Fibroblast of skin of right biceps (primary cell): ENCODE measurements at places on chromosomes 3 and 15.

DNA sequence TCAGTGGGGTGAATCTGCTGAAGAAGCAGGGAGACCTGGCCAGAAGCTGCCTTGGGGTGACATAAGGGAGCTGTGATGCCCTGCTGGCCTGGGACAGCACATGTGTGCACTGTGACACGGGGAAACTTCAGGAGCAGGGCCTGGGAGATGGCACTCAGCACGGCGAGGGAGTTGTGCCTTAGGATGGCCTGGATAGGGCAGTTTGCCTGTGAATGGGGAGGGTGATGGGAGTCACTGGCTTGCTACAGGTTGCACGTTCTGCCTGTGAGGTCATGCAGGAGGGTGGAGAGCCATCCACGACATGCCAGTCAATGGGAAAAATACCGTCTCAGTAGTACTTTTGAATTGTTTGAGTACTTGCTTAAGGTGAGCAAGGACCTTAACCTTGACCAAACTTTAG, 76.8 kb upstream of the UBE3A start:
- no peak for DNase-seq

- DNase-seq: no peak
These were observed 21.7 kb downstream of the PRR20G start for GRCh38 chr3:127266186-127266585.

DNA sequence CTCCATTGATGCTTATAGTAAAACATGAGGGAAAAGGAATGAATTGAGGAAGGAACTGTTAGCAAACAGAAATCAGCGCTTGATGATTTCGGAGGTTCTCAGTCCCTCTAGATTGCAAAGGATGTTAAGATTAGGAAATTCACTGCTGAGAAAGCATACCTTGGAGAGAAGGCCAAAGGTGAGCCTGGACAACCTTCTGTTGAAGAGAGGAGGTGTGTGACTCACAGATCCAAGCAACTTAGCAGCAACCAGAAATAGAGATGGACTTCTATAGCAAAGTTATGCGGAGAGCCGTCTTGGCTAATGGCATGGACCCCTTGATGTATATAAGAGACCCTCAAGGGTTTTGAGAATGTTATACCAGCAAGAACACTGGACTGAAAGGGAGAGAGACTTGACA, 114.3 kb downstream of the EEFSEC start:
- DNase-seq: no peak

GRCh38 chr15:63539521-63539920, 35.1 kb downstream of the USP3 start:
- no peak for DNase-seq

- DNase-seq: no peak
These were observed at the start of gene APOD for GRCh38 chr3:195583831-195584542. Gene APOD (minus strand): TSS chr3:195583940. CDS start chr3:195579461, 4,479 bp downstream.

DNA sequence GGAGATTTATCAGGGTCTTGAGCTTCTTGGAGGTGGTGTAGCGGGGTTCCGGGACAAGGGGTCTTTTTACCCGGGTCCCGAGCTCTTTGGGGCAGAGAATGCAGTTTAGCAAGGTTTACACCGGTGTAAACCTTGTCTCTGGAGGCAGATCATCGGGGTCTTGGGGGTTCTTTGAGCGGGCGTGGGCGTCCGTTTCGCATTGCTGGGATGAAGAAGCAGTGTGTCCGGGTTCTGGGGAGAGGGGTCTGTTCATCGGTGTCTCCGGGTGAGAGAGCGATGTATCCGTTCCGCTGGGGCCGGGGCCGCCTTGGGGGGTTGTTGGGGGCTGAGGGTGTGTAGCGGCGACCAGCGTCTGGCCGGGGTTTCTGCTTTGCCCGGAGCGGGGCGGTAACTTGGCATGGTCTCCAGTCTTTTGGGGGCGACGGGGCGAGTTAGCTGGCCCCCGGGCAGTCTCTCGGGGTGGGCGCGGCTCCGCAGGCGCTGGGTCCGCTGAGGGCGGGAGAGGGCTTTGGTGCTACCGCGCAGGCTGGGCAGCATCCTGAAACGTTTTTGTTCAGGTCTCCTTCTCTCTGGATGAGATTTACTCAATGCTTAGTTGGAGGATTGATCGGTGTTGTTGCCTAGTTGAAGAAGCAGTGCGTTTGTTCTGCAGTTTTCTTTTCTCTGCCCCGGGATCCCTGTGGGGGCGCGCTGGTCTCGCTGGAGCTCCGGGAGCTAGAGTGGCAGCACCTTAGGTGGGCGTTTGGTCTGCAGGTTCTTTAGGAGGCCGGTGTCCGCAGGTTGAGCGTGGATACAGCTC, 843 bp downstream of the GLCE start:
- peak; percentile 31 for DNase-seq

DNA sequence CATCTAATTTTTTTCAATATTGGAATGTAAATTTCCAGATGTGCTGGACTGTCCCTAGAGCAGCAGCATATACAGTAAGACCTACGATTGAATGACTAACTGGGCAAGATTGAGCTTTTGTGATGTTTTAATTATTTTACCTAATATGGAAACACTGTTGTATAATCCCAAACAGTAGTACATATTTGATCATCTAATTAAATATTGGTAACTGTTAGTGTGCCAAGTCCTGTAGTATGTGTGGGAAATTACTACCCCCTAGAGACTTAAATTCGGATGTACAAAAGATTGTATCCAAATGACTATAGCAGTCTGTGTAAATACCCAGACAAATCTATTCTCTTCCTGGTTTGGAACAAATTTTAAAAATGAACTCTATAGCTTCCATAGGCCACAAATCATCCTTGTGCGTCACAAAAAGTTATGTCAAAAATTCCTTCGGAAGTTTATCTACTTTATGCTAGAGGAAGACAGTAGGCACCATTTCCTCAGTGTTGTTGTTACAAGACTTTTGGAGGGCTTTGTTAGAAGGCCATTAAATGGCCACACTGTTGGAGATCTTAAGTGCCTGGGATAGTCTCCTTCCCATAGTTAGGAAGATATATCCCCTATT, 41.6 kb downstream of the NKIRAS1 start:
- peak; percentile 72 for DNase-seq

DNA sequence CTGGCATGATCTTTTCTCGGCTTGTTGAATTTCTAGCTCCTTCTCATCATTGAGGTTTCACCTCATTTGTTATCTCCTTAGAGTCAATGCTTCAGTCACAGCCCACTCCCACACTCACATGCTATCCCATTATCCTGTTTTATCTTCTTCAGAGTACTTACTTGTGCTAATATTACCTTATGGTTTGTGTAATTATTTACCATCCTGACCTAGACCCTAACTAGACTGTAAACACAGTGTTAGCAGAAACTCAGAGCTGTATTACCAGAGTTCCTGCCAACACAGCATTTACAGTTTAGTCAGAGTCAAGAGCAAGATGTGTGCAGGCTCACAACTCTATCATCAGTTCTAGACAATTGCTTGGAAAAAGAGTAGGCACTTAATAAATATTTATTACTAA, 144.7 kb downstream of the OTOL1 start:
- no peak for DNase-seq

DNA sequence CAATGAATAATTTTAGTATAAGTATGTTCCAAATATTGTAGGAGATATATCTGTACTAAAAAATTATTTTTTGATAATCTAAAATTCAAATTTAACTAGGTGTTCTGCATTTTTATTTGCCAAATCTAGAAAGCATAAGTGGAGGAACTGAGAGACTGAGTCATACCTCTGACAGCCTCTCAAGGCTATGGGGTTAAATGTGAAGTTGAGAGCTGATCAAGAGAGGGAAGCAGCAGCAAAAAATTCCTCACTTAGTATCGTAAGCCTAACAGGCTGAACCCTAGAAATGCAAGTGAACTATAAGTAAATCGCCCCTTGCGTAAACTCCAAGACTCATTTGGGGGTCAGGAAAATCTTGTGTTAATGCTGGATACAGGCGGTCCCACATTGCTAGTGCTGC, 12.8 kb upstream of the TOPAZ1 start:
- DNase-seq: no peak

GRCh38 chr3:137081711-137082110, 123.9 kb downstream of the IL20RB start:
- no peak for DNase-seq

DNA sequence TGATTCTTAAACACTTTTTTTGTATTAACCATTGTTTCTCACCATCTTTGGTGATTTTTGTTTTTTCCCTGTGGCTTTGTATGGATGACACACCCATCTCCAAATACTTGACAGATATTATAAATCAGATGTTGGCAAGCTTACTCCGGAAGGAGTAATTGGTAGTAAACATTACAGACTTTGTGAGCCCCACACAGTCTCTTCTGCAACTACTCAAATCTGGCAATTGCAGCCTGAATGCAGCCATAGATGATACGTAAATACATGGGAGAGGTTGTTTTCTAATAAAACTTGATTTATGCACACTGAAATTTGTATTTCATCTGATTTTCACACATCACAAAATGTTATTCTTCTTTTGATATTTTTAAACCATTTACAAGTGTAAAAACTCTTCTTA, 331.5 kb downstream of the ARPP21 start:
- no peak for DNase-seq

GRCh38 chr3:49165771-49166751, at the start of gene CCDC71:
Gene CCDC71 (minus strand): TSS chr3:49166331. CDS start chr3:49164208, 2,123 bp downstream.
- peak; percentile 75 for DNase-seq

- DNase-seq: no peak
These were observed 15.9 kb upstream of the ACAD9 start for GRCh38 chr3:128863560-128863959.

- no peak for DNase-seq
These were observed 61.1 kb downstream of the FNDC3B start for GRCh38 chr3:172100482-172100881.

DNA sequence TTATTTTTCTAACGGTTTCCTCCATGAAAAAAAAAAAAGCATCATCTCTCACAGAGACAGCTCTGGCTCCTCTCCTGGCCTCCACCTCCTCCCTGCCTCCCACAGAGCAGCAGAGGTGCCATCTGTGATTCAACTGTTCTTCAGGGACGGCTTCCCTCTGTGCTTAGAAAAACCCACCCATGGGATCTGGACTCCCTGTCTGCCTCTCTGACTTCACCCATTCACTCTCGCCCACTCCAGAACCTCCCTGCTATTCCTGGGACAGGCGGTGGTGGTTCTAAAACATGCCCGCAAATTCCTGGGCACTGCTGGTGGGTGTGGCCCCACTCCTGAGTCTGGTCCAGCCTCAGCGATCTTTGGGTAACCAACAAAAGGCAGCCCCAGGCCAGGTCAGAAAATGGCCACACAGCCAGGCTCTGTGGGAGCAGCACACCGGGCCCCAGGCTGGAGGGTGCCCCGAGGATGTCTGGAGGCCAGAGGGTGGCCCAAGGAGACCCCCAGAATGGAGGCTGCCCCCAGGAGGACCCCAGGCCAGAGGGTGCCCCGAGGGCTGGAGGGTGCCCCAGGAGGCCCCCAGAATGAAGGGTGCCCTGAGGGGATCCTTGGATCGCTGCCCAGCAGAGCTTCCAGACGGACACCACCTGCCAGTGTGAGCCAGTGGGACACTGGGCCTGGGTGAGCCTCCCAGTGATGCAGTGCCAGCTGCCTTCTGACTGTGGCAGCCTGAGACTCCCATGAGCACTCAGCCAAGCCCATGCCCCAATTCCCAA, 2.6 kb upstream of the CHST13 start:
- DNase-seq: no peak

- no peak for DNase-seq
These were observed 969 bp upstream of the DNAJC19 start for GRCh38 chr3:180990505-180990904.

GRCh38 chr3:177977381-177978158, 558.7 kb upstream of the KCNMB2 start:
- peak; percentile 99 for DNase-seq

DNA sequence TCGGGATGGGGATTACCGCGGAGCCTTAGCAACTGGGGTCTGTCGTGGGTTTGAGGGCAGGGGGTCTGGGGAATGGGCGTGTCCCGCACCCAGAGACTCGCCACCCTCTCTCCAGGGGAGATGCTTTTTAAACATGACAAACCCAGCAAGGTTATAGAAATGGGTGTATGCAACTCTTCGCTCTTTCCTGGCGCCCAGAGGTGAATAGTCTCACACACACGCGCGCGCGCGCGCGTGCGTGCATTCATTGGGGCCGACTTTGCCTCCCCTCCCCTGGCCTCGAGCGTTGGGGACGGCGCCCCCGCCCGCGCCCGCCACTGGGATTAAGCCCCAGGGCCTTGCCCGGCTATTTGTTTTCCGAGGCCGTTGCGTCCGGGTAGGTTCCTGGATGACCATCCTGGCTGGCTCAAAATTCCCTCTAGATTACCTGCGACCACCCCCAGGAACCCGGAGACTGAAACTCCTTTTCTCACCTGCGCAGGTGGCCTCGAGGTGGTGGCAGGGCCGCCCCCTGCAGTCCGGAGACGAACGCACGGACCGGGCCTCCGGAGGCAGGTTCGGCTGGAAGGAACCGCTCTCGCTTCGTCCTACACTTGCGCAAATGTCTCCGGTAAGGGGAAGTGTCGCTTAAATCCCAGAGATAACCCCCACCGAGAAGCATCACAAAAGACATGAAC, 777 bp downstream of the GPR160 start:
- DNase-seq: no peak

- DNase-seq: no peak
These were observed 303.8 kb downstream of the TLE3 start for GRCh38 chr15:69793781-69794451.

DNA sequence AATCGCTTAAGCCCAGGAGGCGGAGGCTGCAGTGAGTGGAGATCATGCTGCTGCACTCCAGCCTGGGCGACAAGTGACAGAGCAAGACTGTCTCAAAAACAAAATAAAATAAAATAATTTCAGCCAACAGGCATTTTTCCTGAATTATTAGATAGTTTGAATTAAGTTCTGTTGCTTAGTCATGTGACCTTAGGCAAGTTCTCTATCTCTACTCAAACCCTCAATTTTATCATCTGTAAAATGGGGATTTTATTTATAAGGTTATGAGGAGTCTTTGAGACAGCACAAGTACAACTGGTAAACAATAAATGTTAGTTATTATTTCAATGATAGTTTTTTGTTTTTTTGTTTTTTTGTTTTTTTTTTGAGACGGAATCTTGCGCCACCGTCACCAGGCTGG, 13.0 kb downstream of the SQOR start:
- no peak for DNase-seq

GRCh38 chr3:50290161-50290641, 2.0 kb downstream of the IFRD2 start:
- DNase-seq: no peak

- peak; percentile 69 for DNase-seq
These were observed 229.8 kb downstream of the TBL1XR1 start for GRCh38 chr3:176967522-176967921.

- DNase-seq: no peak
These were observed 937.2 kb downstream of the FHIT start for GRCh38 chr3:60313951-60314461.

DNA sequence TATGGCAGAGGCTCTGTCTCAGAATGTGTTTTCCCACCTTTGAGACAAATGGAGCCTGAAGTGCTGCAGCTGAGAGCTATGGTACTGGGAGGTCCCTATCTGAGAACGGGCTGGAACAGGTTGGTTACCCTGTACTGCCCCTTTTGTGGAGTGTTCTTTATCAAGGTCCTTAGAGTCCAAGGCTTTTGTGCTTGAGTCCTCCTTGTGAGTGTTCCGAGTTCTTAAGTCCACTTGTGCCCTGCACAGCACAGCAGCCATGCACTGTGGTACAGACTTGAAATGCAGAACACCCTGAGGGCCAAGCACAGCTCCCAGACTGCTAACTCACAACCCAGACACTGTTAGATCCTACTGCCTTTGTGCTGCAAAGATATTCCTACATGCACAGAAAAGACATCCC, 67.8 kb downstream of the ARHGAP31 start:
- no peak for DNase-seq
